ENCODE measurements at places on chromosomes 7 and 10.

- DNase-seq: no peak
These were observed 637.1 kb downstream of the CCSER2 start for GRCh38 chr10:84965468-84965867.

DNA sequence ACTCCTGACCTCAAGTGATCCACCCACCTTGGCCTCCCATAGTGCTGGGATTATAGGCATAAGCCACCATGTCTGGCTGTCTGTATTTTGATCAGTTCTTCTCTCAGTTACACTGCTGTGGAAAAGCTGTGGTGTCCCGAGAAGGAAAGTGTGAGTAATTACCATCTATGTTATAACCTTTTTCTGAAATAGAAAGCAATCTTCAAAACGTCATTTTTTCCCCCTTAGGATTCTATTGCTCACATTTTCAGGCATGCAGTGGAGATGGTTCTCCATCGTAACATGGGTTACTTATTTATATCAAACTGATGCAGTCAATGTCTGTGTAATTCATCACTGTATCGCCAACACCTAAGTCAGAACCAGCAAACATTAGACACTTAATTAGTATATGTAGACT is 103.5 kb upstream of the FAM3C start:
- DNase-seq: no peak

- DNase-seq: no peak
These were observed 125.1 kb downstream of the TRRAP start for GRCh38 chr7:99003419-99003818.

DNA sequence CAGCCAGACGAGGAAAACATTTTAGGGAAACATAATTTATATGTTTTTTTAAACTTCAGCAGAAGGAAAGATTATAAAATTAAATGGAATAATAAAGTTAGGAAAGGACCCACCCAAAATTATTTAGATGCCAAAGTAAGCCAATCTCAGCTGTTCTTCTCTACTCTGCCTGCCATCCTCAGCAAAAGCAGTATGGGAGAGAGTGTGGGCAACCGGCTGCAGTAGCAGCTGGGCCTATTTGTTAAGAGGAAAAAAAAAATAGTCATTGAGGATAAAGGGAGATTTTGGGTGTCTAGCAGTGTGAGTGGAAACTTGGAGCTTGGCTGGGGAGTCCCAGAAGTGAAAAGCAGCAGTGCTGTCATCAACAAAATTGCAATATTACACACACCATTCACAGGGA is 15.4 kb downstream of the SEMA3E start:
- DNase-seq: no peak

DNA sequence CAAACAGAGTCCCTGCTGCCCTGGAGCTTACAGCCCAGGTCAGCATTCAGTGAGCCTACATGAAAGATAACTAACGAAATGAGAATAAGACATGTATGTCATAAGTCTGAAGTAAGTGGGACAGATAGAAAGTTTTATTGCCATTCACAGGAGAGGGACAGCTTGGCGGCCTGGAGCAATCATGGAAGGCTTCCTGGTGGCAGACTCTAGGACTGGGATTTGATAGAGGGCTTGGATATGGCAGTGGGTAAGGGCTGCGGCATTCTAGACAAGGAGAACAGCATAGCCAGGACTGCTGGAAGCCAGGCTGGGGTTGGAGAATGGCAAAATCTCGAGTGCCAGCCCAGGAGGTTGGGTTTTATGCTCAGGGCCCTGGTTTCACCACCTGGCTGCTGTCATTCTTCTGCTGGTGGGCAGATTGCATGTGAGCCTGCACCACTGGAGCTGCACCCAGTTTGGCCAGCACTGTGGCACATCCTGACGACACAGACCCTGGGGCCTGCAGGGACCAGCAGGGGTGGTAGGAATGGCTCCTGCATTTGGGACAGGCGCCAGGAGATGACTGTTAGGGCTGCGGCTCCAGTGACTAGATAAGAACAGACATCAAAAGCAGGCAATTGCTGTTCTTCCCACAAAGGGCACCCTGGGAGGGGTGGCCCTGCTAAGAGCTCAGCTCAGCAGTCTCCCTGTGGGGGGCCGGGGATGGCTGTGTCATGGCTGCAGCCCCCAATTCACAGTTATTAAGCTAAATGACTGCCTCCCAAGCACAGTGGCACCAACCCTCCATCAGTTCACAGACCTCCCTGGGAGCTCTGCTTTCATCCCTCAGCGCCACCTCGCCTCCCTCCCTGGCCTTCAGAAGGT is 161.1 kb downstream of the RPS24 start:
- no peak for DNase-seq

DNA sequence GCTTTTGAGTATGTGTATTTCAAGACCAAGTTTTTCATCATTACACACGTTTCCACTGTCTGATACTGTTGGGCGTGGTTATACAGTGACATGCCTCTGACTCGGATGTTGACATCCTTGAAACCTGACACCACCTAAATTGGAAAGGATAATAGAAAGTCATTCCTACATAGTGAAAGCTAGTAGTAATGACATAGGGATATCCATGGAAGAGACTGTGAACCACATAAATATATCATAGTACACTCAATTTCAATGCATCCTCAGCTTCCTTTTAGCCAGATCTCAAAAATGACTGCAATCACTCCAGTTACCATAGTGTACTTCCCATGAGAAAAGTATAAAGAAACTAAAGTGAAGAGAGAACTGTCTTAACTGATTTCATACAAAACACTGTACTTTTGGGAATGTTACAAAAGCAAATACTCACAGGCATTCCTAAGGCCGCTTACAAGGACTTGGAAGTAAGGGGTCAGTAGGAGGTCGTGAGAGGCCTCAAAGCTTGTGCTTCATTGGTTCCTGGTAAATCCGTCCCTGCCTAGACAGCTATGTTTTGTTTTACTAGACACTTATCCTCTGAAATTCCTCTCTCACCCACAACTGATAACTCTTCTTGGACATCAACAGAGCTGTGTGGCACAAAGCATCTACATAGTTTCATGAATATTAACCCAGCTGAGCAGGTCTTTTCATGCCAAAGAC is 71.8 kb upstream of the VWDE start:
- no peak for DNase-seq

- no peak for DNase-seq
These were observed 40.5 kb downstream of the NRBF2 start for GRCh38 chr10:63173468-63174232.

DNA sequence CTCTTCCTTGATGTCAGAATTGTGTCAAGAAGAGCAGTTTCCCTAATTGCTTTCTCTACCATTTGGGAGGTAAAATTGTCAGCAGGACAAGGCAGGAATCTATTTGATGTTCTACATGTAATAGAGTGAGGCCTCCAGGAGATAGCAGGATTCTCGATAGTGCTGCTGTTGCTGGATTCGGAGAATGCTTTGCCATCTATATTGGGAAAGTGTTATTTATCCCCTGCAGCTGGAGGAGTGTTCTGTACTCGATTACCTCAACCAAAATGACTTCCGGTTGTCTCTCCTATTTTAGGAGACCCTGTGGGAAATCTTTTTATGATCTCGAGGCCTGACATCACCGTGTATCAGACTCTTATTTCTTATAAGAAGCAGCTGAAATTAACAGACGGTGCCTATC is 217.1 kb downstream of the TMEM178B start:
- DNase-seq: no peak

GRCh38 chr7:91226411-91226810 is 37.8 kb upstream of the FZD1 start:
- DNase-seq: no peak

DNA sequence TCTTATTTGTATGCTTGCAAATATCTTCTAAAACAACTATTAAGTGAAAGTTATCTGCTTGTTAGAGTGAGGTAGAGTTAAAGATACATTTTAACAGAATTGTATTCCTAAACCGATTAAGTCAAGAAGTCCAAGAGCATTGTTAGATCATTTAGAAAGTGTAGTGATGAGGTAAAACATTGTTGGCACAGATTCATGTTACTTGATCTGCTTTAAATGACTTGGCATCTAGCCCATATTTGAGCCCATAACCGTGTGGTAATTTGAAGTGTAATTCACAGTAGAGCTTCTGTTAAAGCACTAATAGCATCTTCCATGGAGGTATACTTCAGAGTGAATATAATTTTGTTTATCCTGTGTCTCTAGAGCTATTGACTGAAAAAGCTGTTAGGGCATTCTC is 62.1 kb downstream of the PTEN start:
- peak; percentile 44 for DNase-seq

GRCh38 chr10:103990121-103990520 is 23.2 kb downstream of the SLK start:
- no peak for DNase-seq

DNA sequence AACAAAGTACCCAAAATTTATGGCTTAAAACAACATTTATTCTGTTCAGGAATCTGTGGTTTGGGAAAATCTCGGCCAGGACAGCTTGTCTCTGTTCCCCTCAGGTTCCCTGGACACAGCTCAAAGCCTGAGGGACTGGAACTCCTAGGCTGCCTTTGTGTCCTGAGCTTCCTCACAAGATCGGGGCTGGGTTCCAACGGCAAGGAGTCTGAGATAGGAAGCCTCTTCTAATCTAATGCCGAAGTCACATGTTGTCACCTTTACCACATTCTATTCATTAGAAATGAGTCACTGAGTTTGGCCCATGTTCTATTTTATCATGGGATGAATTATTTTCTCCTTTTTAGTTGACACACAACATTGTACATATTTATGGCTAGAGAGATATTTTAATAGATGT is 80.5 kb downstream of the ANKRD26 start:
- no peak for DNase-seq

DNA sequence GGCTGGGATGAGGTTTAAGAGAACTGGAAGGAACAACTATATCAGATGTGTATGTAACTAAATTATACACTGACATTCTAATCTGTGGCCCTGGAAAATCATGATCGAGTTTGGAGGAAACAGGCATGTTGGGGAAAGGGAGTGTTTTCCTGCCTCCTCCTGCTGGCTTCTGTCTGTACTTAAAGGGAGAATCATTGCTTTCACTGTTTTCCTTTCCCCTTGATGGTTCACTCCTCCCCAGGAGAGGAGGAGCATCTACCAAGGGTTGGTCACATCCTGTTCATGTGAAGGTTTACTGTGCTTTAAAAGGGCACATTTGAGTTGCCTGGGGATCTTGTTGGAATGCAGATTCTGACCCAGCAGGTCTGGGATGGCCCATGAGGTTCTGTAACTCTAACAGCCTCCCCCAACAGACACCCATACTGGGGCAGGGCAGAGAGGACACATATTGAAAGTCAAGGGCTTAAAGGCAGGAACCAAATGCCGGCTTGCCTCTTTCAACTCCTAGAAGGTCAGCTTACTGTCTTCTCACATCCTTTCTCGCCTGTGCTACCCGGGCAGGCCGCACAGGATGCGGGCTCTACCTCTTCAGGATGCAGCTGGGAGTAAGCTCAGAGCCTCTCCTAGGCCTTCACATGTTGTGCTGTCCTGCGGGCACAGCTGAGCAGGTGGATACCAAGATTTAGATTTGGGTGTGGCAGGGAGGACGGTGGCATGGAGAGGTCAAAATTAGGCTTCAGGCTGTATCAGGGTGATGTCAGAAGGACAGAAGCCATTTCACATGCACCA is 694.8 kb downstream of the KCNMA1 start:
- DNase-seq: no peak

DNA sequence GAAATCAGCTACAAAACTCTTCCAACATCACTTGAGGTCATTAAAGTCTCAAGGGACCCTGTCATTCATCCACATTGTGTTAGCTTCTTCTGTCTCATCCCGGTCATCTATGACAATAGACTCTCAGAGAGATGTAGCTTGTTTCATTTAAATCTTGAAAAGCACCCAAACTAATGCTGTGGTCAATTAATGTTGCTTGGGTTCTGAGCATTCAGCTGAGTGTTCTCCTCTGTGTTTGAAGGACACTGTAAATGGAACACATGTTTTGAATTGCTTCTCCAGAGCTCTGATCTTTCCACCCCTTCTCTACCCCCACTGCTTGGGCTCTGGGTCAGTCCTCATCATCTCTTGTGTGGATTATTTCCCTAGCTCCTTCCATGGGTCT is 19.6 kb upstream of the ADD3 start:
- no peak for DNase-seq

- no peak for DNase-seq
These were observed 65.1 kb upstream of the CYP26C1 start for GRCh38 chr10:92995509-92995908.

GRCh38 chr7:141300816-141301215 is 227.0 kb downstream of the TMEM178B start:
- DNase-seq: no peak

GRCh38 chr10:60649485-60650377 is 128.5 kb upstream of the CDK1 start:
- DNase-seq: no peak

DNA sequence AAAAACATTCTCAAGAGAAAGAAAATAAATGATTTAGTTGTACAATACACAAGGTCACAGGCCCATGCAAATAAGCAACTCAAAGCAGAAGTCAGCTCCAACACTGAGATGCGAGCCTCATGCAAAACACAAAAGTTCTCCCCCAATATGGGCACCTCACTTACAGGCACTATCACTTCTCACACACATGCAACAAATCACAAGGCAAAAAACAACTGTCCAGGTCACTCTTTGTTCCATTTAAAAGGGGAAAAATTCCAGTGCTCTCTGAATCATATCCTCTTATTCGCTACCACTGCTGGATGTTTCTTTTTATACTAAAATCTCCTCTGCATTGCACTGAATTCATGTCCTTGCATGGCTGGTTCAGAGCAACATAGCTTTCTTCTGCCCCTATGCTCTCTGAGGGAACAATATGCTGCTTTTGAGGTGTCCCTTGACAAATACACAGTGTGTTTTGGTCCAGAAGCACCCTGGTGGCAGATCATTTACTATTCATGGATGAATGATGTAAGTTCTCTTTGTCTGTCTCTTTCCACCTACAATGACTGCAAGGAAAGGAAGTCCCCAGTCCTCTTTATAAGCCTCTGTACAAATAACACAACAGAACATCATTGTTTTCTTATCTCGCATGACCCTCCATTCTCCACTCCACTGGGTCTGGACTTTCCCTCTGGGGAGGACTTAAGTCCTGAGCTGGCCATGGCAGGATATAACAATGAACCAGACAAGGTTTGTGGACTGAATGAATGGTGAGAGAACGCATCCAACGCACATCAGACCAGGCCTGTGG is 85.4 kb upstream of the GSDME start:
- DNase-seq: no peak
